ENCODE measurements at places on chromosomes 12 and 14.

GRCh38 chr12:11695321-11695720 is 45.8 kb downstream of the ETV6 start:
- DNase-seq = no peak

DNA sequence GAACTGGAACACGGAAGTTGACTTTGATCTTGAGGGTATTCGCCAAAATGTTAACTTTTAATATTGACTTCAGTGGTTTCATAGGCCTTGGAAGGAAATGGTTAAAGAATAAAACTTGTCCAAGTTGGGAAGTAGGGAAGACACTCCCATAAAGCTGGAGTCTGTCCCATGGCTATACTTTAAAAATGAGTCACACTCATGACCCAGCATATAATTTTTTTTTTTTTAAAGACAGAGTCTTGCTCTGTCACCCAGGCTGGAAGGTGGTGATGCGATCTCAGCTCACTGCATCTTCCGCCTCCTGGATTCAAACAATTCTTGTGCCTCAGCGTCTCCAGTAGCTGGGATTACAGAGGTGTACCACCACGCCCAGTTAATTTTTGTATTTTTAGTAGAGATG is 19.6 kb downstream of the TMPRSS12 start:
- no peak for DNase-seq

GRCh38 chr12:49200919-49201594 is 12.2 kb upstream of the TUBA1A start:
- no peak for DNase-seq

- no peak for DNase-seq
Measured at GRCh38 chr12:62709311-62709710, 225.6 kb downstream of the PPM1H start.

DNA sequence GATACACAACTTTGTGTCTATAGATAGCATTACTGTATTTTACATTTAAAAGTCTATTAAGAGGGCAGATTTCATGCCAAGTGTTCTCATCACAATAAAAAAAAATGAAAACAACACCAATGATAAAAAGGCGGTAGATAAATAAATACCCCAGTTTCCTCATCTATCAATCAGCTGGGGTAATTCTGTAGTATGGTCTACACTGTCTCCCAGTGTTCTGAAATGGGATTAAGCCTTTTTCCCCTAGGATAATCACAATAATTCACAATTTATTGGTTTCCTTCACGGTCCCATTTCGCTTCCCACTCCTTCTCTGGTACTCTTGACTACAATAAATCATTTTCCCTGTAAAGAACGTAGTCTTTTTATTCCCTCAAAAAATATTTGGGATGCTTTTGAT is 114.3 kb downstream of the SSPN start:
- DNase-seq = no peak

- DNase-seq = no peak
Measured at GRCh38 chr14:89941830-89942377, 12.6 kb downstream of the EFCAB11 start.

DNA sequence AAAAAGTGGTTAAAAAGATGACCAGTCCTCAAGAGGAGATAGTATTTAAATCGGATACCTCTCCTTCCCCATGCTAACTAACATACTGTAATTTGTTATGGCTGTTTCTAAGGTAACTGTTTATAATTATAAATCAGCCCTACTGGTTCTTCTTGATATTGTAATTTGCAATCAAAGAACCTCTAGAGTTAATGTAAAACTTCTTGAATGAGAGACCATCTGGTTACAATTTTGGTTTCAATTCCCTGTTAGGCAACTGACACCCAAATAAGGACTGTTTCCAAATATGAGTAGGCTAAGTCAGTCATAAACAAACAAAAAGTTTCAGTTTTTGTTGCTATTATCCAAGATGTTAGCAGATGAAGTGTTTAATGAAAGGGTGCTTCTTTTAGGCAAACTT is 120.2 kb upstream of the DNM1L start:
- no peak for DNase-seq

DNA sequence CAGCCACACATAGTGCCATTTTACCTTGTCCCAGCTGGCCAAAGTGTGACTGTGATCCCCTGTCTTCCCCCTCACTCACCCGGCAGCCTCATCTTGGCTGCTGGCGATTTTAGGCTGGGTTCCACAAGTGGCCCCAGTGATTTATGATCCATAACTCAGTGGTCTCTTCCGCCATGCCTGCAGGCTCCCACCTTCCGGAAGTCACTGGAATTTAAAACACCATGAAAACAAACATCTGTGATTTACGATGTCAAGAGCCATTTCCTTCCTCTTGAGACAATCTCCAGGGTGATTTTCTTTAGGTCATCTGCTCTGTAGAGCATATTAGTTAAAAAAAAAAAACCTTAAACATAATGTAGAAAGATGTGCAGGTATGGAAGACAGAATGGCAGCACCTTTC is 282.3 kb downstream of the CACNA1C start:
- DNase-seq = no peak

DNA sequence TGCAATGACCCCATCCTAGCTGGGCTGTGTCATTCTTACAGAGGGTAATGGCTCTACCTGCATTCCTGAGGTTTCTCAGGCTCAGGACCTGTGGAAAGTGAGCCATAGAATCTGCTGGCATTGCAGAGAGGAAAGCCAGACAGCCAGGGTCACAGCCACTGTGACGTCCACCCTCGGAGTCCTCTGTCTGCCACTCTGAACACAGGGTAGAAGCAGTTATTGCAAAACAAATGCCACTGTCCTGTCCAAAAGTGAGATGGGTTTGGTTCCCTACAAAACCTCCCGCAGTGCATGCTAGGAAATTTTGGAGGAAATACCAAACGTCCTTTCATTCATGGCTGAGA is 37.8 kb downstream of the TNFAIP2 start:
- DNase-seq = no peak

All from central memory CD8-positive, alpha-beta T cell (primary cell).